ENCODE measurements at places on chromosomes 6 and 20.

- no peak for DNase-seq
Measured at GRCh38 chr6:98900706-98901105, 47.0 kb downstream of the FBXL4 start.

GRCh38 chr6:39221115-39221514 is 8.2 kb downstream of the KCNK5 start:
- DNase-seq = no peak

GRCh38 chr20:53330601-53331140 is 263.0 kb downstream of the ZNF217 start:
- DNase-seq = no peak

DNA sequence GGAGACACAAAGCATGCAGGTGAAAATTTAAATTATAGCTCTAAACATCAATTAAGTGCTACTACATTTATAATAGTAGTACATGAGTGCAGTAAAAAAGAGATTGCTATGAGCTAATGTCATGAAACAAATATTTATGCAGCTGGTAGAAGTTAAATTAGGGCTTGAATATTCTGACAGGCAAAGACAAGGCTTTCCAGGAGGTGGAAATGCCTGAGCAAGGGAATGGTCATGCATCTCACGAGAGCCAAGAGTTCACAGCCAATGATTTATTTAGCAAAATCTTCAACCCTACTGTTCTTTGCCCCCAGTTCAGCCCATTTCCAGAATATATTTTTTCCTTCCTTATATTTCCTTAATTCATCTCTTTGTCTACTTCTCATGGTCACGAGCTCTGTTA is 128.9 kb downstream of the HIVEP2 start:
- DNase-seq = no peak

- DNase-seq = no peak
Measured at GRCh38 chr20:25355011-25355595, 35.5 kb downstream of the ABHD12 start.

All from GM18507 (cell line).